Activated CD4-positive, alpha-beta T cell treated with anti-CD3 and anti-CD28 coated beads, Interleukin-2, Interleukin-6, amounts not matched to agents 100 ng/mL and 50 ng/mL, durations not matched to agents 16 hours and 8 hours (primary cell): ENCODE measurements at places on chromosomes 7 and 10.

- no peak for DNase-seq
Measured at GRCh38 chr7:77252506-77252905, 52.9 kb upstream of the FGL2 start.

- DNase-seq: no peak
Measured at GRCh38 chr10:14554091-14554490, 220.6 kb downstream of the FAM107B start.

- DNase-seq: no peak
Measured at GRCh38 chr10:11887381-11888227, 64.4 kb downstream of the PROSER2 start.

GRCh38 chr7:93298671-93299070, 66.5 kb downstream of the VPS50 start:
- DNase-seq: no peak

DNA sequence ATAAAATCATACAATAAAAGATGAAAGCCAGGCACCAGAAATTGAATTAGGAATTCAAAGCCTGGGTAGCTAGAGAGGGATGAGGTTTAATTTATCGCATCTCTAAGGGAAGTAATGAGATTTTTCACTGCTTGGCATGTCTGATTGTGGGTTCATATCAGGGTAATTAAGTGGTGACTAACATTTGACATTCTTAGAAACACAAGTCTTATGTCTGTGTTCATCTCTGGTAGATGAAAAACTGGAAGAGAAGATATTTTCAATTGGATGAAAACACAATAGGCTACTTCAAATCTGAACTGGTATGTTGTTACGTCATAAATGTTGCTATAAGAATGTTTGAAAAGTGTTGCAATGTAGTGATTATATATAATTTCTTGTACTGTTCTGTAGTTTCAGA, 36.8 kb upstream of the ARMS2 start:
- no peak for DNase-seq

- no peak for DNase-seq
Measured at GRCh38 chr7:30971440-30971839, 7.7 kb downstream of the GHRHR start.

DNA sequence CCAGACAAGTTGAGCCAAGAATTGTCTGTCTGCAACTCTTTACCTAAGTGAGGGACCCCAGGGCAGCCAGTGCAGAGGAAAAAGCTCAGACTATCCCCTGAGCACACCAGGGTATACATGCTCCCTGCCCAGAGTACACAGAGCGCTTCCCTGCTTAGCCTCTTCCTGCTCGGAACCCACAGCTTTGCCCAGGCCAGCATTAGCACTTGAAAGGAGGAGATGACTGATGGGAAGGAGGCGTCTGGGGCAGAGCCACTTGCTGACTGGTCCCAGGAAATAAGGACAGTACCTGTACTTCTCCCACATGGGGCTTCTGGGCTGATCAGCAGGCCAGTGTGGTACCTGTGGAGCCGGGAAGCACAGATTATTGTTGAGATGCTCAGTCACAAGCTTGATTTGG, 48.4 kb upstream of the TRIM8 start:
- no peak for DNase-seq

DNA sequence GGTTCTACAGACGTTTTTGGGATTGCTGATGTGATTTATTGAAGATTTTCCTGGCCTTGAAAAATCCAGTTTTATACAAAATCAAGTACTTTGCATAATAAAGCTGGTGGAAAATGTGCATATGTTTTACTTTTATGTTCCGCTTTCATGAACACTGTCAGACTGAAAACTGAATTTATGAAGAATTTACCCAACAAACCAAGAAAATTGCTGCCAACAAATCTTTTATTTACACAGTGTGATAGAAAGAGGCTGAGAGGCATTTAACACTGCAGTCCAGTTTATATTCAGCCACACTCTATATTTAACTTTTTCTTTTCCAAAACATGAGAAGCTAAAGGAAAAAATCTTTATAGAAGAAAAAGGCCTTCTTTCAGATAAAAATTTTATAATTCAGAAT, 35.4 kb upstream of the RSU1 start:
- no peak for DNase-seq

- peak; percentile 40 for DNase-seq
Measured at GRCh38 chr10:5659702-5660528, 6.5 kb downstream of the ASB13 start.

DNA sequence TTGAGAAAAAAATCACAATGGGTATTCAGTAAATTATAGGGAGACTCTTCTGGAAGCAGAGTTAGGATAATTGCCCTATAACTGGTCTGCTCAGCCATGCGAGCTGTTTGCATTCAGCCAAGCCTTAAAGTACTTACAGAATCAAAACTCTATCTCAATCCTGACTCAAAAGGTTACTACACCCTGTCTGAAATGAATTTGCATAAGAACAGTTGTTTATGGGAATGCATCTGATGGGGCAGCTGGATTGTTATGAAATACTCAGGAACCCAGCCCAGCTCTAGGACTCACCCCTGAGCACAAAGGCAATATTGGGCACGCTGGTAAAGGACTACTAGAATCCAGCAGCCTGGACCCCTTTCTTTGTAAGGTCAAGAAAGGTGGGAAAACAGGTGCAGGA, 38.8 kb downstream of the AKR1B15 start:
- DNase-seq: no peak

- no peak for DNase-seq
Measured at GRCh38 chr7:126791306-126791705, 461.4 kb downstream of the GRM8 start.
